HFFc6 (cell line): ENCODE measurements at places on chromosomes 13 and 19.

GRCh38 chr19:30332445-30333234 lies 39.5 kb upstream of the ZNF536 start:
- no peaks in the 10 kb centered on the region for H3K4me1 ChIP-seq
- DNase-seq = no peak
- H3K4me3 ChIP-seq = no peak overlapping the region
- peaks cover 11% of the 10 kb centered on the region for H3K36me3 ChIP-seq
- no peaks in the 10 kb centered on the region; the same call in 1 of the 2 replicates for H3K27me3 ChIP-seq
- H3K27ac ChIP-seq = no peak overlapping the region

GRCh38 chr19:13057147-13057572 lies 45.5 kb downstream of the LYL1 start:
- peaks cover 90% of the 10 kb centered on the region for H3K4me1 ChIP-seq
- DNase-seq = no peak
- no peak overlapping the region for H3K4me3 ChIP-seq
- peak overlapping the region; percentile 98 for H3K27ac ChIP-seq
- peaks cover 2% of the 10 kb centered on the region for H3K27me3 ChIP-seq
- no peaks in the 10 kb centered on the region for H3K36me3 ChIP-seq

DNA sequence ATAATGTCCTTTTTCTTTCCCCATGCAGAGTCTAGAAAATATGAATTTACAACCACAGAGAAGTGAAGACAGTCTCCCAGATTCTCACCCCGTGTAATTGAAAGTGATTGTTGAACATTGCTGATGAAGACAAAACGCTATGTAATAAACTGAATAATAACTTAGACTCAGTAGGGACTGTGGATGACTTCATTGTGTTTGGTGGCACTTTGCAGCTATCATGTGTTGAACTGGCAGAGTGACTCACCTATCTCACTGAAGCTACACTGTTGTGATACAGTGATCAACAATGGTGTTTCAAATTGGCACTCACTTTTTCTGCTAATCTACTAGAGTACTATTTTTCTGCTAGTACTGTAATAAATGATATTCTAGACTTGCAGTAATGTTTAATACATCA lies 261.3 kb downstream of the DACH1 start:
- H3K4me1 ChIP-seq = no peaks in the 10 kb centered on the region
- H3K36me3 ChIP-seq = no peaks in the 10 kb centered on the region
- H3K27ac ChIP-seq = no peak overlapping the region
- H3K27me3 ChIP-seq = no peaks in the 10 kb centered on the region

- peaks cover 9% of the 10 kb centered on the region; the same call in 1 of the 2 replicates for H3K36me3 ChIP-seq
- H3K4me1 ChIP-seq = peaks cover 30% of the 10 kb centered on the region
- peak overlapping the region; percentile 92 for H3K27ac ChIP-seq
- DNase-seq = no peak
- H3K4me3 ChIP-seq = peak overlapping the region; percentile 98
Measured at GRCh38 chr19:15123900-15124299, 16.7 kb downstream of the SYDE1 start.

DNA sequence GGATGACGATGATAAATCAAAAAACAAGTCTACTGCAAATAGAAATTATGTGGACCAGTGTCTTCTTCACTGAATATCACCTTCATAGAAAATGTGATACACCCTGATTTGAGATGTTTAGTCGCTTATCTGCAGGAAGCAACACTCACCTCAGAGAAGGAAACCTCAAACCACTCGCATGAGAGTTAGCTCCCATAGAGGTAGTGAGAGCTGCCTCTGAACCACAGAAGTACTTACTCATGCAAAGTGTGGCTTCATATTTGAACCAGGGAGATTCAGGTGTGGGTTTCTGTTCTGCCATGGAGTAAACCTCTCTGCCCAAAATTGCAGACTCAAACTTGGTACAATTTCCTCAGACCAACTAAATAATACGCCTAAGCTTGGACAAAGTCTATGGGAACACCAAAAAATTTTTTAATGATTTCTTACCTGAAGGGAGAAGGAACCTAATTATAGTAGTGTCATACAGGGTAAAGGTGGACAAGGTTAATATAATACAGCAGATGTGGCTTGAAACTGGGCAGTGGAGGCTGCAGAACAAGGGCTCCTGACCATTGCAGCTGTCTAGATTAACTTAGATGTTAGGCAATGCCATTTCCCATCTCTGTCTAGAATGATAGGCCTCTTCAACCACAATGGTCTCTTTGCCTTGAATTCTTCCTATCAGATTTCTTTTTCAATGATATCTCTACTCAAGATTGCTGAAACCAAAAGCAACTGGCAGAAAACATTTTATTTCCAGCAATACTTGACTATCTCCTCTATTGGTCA lies 29.6 kb upstream of the RCBTB2 start:
- no peak for DNase-seq
- no peaks in the 10 kb centered on the region for H3K36me3 ChIP-seq
- peaks cover 36% of the 10 kb centered on the region for H3K4me1 ChIP-seq

GRCh38 chr13:20442798-20443381 lies 82.8 kb downstream of the CRYL1 start:
- DNase-seq = no peak
- no peak overlapping the region for H3K27ac ChIP-seq
- peaks cover 18% of the 10 kb centered on the region for H3K27me3 ChIP-seq
- peaks cover 21% of the 10 kb centered on the region for H3K36me3 ChIP-seq
- no peak overlapping the region for H3K4me3 ChIP-seq

DNA sequence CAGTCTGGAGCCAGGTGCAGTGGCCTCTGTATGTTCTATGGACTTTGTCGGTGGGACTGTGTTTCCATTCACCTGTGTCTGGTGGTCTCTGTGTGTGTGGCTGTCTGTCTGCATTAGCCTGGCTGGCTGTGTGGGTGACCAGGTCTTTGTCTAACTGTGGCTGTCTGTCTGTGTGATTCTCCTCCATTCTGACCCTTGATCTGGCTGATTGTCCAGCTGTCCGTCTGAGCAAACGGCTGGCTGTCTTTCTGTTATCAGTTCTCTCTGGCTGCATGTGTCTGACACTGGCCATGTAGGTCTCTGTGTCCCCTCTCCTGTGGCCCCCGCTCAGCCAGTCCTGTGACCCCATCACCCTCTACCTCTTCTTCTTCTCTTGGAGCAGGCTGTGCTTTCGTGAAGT lies 53.2 kb downstream of the CELF5 start:
- no peak for DNase-seq
- H3K36me3 ChIP-seq = no peaks in the 10 kb centered on the region
- no peak overlapping the region for H3K27ac ChIP-seq
- no peak overlapping the region for H3K4me3 ChIP-seq
- peaks cover 21% of the 10 kb centered on the region for H3K27me3 ChIP-seq

DNA sequence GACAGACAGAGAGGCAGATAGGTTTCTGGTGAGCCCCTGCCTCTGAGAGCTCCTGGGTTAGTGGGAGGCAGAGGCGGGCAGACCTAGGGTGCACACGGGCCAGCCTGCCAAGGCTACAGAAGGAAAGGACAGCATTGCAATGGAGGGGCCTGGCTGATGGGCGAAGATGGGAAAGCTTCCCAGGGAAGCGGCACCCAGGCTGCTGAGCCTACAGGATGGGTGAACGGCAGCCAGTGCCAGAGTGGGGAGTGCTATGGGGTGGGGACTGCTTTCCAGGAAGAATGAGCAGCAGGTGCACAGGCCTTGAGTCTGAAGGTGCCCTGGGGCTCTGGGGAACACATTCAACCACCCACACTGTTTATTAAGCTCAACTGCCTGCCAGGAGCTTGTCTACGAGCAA lies 702 bp upstream of the MAG start:
- no peaks in the 10 kb centered on the region for H3K4me1 ChIP-seq
- H3K36me3 ChIP-seq = no peaks in the 10 kb centered on the region
- H3K27me3 ChIP-seq = peaks cover 31% of the 10 kb centered on the region
- DNase-seq = no peak
- no peak overlapping the region for H3K4me3 ChIP-seq
- H3K27ac ChIP-seq = no peak overlapping the region

DNA sequence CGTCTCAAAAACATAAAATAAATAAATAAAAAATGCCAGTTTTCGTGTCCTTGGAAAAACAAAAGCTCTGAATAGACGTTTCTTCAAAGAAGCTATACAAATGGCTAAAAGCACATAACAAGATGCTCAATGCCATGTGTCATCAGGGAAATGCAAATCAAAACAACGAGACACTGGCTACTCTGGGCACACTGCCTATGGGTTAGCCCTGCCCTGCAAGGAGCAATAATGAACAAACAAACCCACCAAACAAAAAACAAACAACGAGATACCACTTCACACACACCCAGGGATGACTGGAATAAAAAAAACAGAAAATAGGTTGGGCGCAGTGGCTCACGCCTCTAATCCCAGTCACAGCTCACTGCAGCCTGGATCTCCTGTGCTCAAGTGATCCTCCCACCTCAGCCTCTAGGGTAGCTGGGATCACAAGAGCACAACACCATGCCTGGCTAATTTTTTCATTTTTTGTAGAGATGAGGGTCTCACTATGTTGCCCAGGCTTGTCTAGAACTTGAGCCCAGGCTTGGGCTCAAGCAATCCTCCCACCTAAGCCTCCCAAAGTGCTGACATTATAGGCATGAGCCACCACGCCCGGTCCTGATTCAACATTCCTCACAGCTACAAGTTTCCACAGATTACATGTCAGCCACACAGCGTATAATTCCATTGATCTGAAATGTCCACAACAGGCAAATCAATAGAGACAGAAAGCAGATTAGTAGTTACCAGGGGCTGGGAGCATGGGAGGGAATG lies 15.5 kb upstream of the ISYNA1 start:
- peak overlapping the region; percentile 67 for H3K27ac ChIP-seq
- H3K4me3 ChIP-seq = peak overlapping the region; percentile 2; the same call in 1 of the 2 replicates
- peaks cover 3% of the 10 kb centered on the region for H3K27me3 ChIP-seq

DNA sequence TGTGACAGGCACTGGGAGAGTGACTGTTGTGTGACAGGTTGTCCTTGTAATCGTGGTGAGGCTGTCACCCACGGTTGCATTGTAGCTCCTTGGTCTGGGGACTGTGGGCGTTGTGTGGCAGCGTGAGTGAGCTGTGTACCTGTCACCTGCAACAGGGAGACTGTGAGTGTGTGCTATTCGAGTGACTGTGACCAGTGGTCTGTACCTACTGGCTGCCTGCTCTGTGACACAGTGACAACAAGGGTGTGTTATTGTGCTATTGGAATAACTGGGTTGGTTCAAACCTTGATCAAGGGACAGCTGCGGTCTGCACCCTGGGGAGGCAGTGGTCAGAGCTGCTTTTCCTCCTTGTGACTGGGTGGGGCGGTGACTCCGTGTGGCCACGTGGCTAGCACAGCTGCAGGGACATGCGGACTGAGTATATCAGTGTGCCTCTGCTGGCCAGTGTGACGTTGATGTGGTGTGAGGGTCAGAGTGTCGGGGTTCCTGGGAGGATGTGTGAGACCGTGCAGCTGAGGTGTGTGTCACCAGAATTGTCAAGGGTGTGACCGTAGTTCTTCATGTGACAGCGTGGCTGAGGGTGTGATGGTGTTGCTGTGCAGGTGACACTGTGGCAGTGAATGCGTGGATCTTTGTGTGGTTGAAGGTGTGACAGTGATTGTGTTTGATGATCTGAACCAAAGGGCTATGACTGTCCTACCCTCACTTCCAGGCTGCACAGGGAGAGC lies 10.1 kb upstream of the NFIX start:
- no peaks in the 10 kb centered on the region for H3K27me3 ChIP-seq
- no peaks in the 10 kb centered on the region for H3K36me3 ChIP-seq
- H3K4me3 ChIP-seq = no peak overlapping the region
- H3K4me1 ChIP-seq = peaks cover 8% of the 10 kb centered on the region
- peak; percentile 52 for DNase-seq
- peak overlapping the region; percentile 27; the same call in 1 of the 2 replicates for H3K27ac ChIP-seq

- no peak for DNase-seq
- no peak overlapping the region for H3K4me3 ChIP-seq
- H3K27ac ChIP-seq = no peak overlapping the region
- no peaks in the 10 kb centered on the region for H3K36me3 ChIP-seq
- no peaks in the 10 kb centered on the region for H3K27me3 ChIP-seq
- peaks cover 26% of the 10 kb centered on the region for H3K4me1 ChIP-seq
Measured at GRCh38 chr13:80029170-80029569, 311.8 kb downstream of the SPRY2 start.

DNA sequence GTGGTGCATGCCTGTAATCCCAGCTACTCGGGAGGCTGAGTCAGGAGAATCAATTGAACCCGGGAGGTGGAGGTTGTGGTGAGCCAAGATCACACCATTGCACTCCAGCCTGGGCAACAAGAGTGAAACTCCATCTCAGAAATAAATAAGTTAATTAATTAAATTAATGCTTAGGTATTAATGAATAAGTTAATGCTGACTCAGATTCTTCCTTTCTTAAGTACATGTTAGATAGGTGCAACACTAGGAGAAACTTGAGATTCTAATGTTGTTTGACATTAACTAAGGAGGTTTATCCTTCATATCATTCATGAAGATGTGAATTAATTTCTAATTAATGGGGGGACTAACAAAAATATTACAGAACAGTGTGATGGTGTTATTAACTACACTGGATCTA lies 812.6 kb upstream of the SPRY2 start:
- H3K36me3 ChIP-seq = no peaks in the 10 kb centered on the region
- DNase-seq = no peak
- no peak overlapping the region for H3K4me3 ChIP-seq
- no peaks in the 10 kb centered on the region for H3K4me1 ChIP-seq
- no peaks in the 10 kb centered on the region for H3K27me3 ChIP-seq
- H3K27ac ChIP-seq = no peak overlapping the region

DNA sequence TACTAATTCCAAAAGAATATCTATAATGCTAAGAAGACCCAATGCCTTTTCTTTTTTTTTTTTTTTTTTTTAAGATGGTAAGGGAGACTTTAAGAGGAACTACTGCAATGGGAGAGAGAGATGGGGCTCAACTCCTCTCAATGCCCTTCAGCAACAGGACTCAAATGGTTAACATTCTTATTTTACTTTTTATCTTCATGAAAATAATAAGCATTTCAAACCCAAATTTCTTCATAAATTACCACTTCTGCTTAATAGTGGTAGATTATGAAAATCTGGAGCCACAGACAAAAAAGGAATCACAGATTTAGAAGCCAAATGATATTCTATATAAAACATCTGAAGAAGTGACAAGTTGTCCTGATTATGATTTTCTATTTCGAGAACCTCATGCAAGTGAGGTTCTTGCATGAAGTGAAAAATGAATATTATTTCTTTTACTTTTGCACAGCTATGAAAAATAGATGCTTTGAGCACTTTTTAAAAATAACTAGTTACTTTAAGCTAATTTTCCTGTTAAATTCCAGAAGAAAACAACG lies 74.2 kb downstream of the SERP2 start:
- peaks cover 5% of the 10 kb centered on the region; the same call in 1 of the 2 replicates for H3K4me1 ChIP-seq
- no peaks in the 10 kb centered on the region; the same call in 1 of the 2 replicates for H3K27me3 ChIP-seq
- no peak overlapping the region for H3K27ac ChIP-seq
- DNase-seq = no peak

GRCh38 chr13:48680756-48681392 lies 27.1 kb downstream of the CYSLTR2 start:
- H3K4me1 ChIP-seq = no peaks in the 10 kb centered on the region
- H3K36me3 ChIP-seq = no peaks in the 10 kb centered on the region
- DNase-seq = no peak

GRCh38 chr13:37187105-37187504 lies 81.6 kb upstream of the CSNK1A1L start:
- DNase-seq = peak; percentile 77
- peaks cover 29% of the 10 kb centered on the region for H3K4me1 ChIP-seq
- no peak overlapping the region for H3K4me3 ChIP-seq
- H3K27me3 ChIP-seq = no peaks in the 10 kb centered on the region
- H3K36me3 ChIP-seq = peaks cover 23% of the 10 kb centered on the region
- peak overlapping the region; percentile 72 for H3K27ac ChIP-seq
